NCI-H1436 (cell line): ENCODE measurements at places on chromosomes 4 and X.

GRCh38 chrX:33892670-33893069 lies 239.4 kb downstream of the FAM47A start:
- no peak for DNase-seq

DNA sequence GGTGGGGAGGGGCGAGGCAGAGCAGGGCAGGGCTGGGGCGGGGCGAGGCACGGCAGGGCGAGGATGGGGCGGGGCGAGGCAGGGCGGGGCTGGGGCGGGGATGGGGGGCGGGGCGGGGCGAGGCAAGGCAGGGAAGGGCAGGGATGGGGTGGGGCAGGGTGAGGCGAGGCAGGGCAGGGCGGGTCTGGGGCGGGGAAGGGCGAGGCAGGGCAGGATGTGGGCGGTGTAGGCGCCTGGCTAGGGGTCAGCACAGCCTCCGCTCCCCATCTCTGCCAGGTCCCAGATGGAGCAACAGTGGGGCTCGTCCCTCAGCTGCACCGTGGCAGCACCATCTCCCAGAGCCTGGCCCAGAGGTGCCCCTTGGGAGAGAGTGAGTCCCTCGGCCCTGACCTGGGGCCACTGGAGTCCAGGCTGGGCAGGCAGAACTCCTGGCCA lies 4.2 kb upstream of the SRPK3 start:
- no peak for DNase-seq

GRCh38 chrX:32483534-32484136 lies 727.7 kb downstream of the DMD start:
- DNase-seq = no peak

DNA sequence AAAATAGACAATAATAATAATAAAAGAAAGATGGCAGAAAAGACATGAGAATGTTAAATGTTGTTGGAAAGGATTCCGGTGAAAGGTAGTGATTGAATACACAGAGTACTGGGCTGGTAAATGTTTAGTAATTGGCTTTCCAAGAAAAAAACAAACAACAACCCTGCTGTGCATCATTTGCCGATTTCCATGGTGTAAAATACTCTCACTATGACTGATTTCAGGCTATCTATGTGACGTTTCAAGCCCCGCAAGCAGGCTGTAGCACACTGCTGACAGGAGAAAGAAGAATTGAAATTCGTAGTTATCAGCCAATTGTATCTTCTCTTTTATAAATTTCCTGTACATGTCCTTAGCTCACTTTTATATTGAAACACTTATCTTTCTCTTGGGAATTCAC lies 13.6 kb upstream of the SEPTIN6 start:
- DNase-seq = no peak

- DNase-seq = no peak
These were observed 5.9 kb upstream of the GATB start for GRCh38 chr4:151766691-151767090.

- no peak for DNase-seq
These were observed 728 bp upstream of the IL13RA2 start for GRCh38 chrX:115018040-115018647.

- no peak for DNase-seq
These were observed 887.6 kb downstream of the ADGRL3 start for GRCh38 chr4:62087706-62088105.

- DNase-seq = no peak
These were observed 35.4 kb downstream of the GK start for GRCh38 chrX:30688641-30689040.

DNA sequence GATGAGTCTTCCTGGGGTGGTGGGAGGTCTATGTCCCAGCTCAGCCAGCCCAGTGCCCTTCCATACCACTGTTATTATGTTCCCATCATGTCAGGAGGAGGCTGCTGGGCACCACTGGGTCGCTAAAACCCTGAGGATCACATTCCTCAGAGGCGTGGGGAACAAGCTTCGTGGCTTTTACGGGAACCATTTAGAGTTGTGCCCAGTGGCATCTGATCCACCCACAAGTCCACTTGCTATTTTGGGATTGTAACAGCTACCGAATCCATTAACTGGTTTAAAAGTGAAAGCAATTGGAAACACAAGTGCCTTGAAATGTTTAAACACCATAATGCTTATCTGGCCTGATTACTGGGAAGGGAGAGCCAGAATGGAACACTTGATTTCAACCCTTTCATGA lies 13.1 kb upstream of the CCKAR start:
- DNase-seq = no peak

DNA sequence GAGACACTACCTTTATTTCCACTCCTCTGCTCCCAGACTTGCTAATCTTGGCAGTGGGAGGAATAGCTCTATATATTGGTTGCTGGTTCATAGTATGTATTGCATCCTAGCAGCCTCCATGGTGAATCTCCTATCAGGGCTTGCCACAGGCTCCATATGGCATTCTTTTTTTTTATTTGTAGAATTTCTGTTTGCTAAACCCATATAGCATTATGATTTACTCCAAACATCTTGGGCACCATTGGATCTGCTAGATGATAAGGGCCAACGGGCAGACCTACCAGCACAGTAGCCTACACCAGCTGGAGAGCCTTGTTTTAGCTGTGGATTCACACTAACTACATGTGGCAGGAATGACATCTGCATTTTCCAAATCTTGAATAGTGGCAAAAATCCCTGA lies 6.9 kb downstream of the SMIM10 start:
- DNase-seq = no peak

GRCh38 chrX:134684956-134685355 lies 26.7 kb upstream of the PLAC1 start:
- DNase-seq = no peak
